Activated naive CD8-positive, alpha-beta T cell treated with anti-CD3 and anti-CD28 coated beads, Interleukin-2, amount 50 U/mL, for 16 hours (primary cell): ENCODE measurements at places on chromosomes 4 and X.

DNA sequence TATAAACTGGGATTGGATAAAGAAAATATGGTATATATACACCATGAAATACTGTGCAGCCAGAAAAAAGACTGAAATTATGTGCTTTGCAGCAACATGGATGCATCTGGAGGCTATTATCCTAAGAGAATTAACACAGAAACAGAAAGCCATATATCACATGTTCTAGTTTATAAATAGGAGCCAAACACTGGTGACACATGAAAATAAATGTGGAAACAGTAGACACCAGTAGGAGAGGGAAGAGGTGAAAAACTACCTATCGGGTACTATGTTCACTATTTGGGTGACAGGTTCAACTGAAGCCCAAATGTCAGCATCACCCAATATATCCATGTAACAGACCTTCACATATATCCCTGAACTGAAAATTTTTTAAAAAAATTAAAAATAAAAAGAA lies 725.1 kb downstream of the C4orf33 start:
- DNase-seq = no peak

DNA sequence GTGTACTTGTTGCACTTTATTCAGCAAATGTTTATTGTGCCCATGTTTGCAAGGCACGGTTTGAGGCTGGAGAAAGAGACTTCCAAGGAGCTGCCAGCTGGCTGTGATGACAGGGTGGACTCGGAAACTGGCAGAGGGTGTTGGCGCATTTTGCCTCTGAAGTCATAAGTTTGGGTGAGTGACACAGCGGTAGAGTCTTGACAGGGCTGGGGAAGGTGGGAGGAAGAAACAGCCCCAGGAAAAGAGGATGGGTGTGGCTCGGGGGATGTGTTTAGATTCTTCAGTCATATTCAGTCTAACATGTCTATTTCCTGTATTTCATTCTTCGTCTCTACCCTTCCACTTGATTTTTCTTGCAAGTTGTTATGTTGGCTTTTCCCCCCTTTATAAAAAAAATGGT lies 77.0 kb upstream of the STOX2 start:
- DNase-seq = no peak

DNA sequence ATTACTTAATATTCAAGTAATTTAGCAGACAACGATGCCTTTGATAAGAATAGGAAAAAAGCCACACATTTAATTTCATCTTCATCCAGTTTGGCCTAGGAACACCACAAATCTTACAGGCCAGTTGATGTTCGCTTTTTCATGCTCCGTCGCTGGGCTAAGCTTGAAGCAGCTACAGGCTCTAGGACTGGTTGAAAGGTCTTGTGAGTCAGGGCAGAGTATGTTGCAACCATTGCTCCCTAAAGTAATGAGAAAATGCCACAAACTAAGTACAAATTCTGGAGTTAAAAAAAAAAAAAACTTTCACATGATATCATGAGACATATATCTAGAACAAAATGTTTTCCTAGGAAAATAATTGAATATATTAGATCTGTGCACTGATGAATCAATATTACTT lies 123.8 kb downstream of the RPS6KA6 start:
- DNase-seq = no peak

GRCh38 chr4:117478702-117479101 lies 393.3 kb upstream of the TRAM1L1 start:
- no peak for DNase-seq

DNA sequence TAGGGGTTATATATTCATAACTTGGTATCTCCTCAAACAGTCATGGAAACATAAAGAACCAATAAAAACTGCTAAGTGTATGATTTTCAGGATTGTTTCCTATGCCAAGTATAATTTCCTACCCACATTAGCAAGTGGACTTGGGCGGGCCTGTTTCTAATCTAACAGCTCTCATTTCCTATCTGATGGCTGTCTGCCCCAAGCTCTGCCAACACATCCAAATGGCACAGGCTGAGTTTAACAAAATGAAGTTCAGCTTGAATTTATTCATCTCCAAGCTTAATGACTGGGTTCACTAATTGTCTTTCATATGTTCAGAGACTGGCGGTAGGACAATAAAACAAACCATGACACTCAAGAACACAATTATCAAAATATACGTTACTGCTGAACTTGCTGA lies 55.5 kb upstream of the S100G start:
- DNase-seq = no peak

- no peak for DNase-seq
Observed at GRCh38 chrX:10190367-10190766, 33.6 kb downstream of the CLCN4 start.

GRCh38 chr4:85084371-85085094 lies 118.0 kb upstream of the WDFY3 start:
- no peak for DNase-seq

DNA sequence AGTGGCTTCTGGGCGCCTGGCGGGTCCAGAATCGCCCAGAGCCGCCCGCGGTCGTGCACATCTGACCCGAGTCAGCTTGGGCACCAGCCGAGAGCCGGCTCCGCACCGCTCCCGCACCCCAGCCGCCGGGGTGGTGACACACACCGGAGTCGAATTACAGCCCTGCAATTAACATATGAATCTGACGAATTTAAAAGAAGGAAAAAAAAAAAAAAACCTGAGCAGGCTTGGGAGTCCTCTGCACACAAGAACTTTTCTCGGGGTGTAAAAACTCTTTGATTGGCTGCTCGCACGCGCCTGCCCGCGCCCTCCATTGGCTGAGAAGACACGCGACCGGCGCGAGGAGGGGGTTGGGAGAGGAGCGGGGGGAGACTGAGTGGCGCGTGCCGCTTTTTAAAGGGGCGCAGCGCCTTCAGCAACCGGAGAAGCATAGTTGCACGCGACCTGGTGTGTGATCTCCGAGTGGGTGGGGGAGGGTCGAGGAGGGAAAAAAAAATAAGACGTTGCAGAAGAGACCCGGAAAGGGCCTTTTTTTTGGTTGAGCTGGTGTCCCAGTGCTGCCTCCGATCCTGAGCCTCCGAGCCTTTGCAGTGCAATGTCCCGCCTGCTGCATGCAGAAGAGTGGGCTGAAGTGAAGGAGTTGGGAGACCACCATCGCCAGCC lies at the start of gene ATOH1:
TSS of gene ATOH1 (plus strand) at position 422 of the 663 bp plus-strand sequence. CDS start at position 596, 174 bp downstream.
- no peak for DNase-seq

GRCh38 chrX:115913575-115913974 lies 257.0 kb upstream of the AGTR2 start:
- no peak for DNase-seq

DNA sequence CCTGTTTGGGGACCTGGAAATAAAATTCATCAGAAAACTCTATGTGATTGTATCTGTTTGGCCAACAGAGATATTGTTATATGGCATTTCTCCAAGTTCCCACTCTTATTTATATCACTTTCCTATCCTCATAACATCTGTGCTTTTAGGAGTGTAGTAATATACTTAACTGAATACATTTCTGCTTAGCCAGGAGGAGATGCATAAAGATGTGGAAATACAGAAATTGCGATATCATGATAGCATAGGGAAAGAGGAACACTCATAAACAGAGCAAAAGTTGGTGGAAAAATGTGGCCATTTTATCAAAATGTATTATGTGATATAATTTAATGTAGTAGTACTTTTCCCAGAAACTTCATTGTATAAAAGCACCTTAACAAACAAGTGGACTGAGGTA lies 46.1 kb upstream of the TSPAN7 start:
- no peak for DNase-seq

DNA sequence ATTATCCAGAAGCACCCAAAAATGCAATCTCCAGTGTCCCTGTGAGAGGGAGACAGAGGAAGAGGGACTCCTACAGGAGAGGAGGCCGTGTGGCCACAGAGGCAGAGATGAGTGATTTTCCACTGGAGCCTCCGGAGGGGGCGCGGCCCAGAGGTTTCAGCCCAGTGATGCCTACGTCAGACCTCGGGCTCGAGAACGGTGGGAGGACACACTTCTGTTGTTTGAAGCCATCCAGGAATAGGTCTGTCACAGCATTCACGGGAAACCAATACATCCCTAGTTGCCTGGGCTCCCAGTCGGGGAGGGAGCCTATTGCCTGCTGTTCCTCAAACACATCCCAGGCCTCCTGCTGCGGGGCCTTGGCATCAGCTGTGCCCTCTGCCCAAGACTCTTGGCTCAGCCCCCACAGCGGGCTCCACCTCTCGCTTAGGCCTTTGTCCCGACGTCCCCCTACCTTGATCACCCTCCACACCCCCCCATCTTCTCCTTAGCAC lies 39.2 kb upstream of the HMX1 start:
- DNase-seq = no peak

GRCh38 chr4:168529257-168529656 lies 32.4 kb downstream of the PALLD start:
- no peak for DNase-seq

- DNase-seq = no peak
Observed at GRCh38 chrX:57929373-57929772, 19.1 kb upstream of the ZXDA start.

- DNase-seq = no peak
Observed at GRCh38 chrX:23871905-23872546, 35.7 kb downstream of the APOO start.

GRCh38 chrX:53087388-53087831 lies 5.2 kb downstream of the TSPYL2 start:
- DNase-seq = no peak

DNA sequence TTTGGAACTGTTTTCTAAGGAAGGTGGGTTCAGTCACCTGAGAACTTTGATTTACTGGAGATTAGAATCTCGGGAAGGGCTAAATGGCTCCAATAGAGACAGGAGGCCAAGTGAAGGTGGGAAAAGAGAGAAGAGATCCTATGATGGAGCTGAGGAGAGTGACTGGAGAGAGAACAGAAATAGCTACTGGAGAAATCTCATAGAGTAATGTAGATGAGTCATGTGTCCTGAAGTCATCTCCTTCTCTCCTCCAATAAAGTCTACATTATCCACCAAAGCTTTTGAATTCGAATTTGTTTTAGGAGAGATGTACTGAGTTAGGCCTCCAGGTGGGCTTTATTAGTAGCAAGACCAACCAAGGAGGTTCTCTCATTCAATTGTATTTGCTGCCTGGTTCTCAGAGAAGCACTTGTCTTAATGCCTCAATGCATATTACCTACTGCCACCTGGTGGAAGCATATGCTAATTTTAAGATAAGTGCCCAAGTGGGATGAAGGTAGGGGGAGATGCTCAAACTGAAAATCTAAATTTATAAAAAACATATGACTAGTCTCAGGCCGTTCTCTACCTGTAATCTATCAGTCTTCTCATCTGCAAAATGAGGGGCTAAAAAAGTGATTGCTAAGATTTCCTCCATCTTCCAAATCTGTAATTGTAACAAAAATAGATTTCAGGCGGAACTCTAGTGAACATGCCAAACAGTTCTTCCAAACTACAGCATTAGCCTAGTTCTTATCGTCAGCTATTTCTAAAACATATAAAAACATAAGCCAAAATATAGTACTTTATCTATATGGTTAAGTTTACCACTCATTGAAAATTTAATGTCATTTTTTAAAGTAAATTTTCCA lies 24.4 kb downstream of the TXK start:
- no peak for DNase-seq

GRCh38 chr4:179437962-179438361 lies 1995.7 kb upstream of the AGA start:
- no peak for DNase-seq

DNA sequence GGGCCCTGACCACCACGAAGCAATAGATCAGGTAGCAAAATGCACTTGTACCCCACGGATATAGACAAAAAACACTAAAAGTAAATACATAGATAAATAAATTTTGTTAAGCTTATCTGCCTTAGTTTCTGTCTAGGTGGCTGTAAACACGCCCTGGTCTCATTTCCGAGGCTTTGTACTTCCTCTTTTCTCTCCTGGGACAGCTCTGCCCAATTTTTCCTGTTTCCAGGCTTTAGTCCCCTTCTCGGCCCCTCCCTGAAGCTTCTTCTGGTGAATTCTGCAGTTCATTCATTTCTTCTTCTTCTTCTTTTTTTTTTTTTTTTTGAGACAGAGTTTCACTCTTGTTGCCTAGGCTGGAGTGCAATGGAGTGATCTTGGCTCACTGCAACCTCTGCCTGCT lies 73.4 kb upstream of the STOX2 start:
- no peak for DNase-seq

DNA sequence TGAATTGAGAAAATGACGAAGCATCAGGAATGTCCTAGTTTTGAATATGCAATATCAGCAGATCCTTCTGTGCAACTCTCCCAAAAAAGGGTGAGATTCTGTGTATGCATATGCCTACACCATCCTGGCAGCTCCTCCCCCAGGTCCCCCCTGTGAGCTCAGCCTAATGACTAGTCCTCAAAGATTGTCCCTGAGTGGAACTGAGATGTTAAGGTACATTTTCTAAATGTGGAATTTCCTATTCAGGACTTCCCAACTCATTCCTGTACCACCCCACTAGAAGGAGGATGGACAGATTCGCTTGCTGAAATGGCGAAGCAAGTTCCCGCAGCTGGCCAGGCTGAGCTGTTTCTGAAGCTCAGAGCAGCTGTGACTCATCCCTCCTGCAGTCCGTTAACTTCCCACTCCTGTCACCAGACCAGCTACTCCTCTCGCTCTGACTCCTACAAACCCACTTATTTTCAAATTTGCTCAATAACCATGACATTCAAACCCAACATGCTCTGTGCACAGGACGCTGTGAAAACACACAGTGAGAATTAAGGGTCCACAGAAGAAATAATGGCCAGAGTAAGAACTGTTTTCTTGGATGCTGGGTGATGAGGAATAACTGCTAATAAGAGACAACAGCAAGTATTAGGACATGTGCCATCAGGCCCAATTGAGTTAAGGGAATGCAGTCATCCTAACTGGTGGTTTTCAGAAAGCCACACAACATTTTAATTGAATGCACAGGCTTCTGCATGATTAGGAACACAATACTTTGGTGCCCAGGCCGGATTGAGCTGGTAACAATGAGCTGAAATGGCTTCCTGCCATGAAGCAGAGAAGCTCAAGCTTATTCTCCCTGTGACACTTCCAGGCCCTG lies 40.0 kb upstream of the IRF2 start:
- no peak for DNase-seq

DNA sequence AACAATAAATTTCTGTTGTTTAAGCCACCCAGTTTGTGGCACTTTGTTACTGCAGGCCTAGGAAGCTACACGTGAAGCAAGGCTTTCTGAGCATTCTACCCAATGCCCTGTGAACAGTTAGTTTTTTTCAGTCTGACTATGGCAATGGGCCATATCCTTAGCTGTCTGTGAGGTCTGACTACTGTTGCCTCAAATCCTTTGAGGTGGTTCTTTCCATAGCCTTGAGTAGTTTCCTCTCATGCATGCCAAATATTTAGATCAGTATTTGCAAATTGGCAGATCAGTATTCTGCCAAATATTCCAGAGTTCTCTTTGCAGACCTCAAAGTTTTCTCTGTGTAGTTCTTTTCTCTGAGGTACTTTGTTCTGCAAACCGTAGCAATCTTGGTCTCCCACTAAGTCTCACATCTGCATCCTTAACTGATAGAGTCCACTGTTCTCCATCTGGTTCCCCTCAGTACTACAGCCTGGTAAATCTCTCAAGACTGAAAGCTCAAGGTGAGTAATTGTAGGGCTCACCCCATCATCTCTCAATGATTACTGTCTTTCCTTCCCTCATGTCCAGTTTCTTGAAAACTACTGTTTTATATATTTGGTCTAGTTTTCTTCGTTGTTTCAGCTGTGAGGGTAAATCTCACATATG lies 984.9 kb upstream of the INTU start:
- no peak for DNase-seq

GRCh38 chrX:49039598-49040375 lies 3.4 kb downstream of the TFE3 start:
- no peak for DNase-seq
